Suprapubic skin (tissue), 4 donors: ENCODE measurements at places on chromosomes 13 and 19.

DNA sequence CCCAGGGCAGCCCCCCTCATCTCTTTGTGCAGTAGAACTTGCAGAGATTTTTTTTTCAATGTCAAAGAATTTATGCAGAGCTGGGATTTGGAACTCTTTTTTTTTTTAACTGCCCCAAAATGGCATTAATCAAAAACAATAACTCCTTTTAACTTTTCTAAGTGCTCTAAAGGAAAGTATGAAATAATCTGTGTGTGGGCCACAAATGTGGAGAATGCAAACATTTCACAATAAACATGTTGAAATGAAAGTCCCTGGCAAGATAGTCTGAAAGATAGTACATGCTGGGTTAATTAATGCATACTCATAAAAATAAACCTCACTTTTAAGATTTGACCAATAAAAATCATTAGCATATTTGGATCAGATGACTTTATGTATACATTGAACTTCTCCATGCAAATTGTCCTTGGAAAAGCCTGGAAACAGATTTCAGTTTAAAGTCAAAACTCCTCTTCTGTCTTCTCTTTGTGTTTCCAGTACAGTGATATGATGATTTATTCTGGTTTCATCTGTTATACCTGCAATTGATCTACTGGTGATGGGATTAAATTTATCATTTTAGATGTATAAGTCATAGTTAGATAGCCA is 30.5 kb upstream of the ZNF536 start:
- DNase-seq: no peak

- DNase-seq: no peak
These were observed 149.7 kb upstream of the SERP2 start for GRCh38 chr13:44223770-44224444.

DNA sequence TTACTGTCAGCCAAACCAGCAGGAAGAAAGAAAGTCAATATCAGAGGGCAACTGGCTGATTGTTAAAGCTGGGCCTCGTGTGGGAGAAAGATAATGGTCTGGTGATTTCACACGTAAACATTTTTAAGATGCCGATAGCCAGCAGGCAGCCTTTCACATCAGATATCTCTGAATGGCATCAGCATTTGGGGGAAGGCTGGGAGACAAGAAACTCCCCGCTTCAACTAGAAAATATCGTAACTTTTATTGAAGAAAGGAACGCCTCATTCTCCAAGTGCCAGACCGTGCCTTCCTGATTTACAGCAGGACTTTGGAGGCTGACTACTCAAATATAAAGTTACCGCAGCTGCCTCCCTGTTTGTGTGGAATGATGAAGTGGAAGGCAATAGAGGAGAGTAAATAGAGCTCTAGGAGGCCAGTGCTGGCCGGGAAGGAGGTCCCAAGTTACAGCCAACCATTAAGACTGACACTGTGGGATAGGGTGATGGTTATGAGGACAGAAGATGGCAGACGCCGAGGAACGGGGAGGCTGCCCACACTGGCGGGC is 284.3 kb upstream of the MAB21L1 start:
- no peak for DNase-seq

- DNase-seq: no peak
These were observed 73.0 kb downstream of the NALCN start for GRCh38 chr13:101343128-101343787.

GRCh38 chr19:49127674-49128544 is 8.6 kb downstream of the PPFIA3 start:
- peak; percentile 97 for DNase-seq

- DNase-seq: no peak
These were observed 10.3 kb downstream of the NEK5 start for GRCh38 chr13:52118595-52118994.

DNA sequence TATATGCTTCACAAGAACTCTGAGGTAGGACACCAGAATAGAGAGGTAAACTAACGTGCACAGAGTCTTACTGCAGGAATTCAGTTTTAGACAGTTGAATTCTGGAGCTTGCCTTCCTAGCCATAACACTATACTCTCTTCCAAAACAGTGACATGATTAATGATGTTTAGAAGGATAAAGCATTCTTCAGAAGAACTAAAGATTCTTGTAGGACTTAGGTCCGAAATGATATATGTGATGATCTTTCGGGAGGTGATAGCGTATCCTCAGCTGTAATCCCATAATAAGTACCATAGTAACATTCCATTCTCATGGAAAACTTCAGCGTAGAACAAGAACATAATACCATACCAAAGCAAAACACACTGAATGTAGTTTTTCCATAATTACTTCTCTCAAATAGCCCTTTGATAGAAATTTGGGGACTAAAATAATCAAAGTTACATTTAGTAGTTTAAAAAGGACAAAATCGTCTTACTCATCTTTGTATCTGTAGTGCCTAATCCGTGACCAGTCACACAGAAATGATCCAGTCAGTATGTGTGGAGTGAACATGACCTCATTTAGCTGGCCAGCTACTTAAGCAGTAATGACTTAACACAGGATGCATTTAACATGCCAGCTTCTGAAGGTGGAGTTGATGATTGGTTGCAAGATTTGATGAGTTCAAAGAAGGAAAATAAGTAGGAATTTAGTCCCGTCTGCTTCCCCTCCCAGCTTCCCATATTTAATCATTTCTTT is 38.4 kb downstream of the PIBF1 start:
- no peak for DNase-seq

DNA sequence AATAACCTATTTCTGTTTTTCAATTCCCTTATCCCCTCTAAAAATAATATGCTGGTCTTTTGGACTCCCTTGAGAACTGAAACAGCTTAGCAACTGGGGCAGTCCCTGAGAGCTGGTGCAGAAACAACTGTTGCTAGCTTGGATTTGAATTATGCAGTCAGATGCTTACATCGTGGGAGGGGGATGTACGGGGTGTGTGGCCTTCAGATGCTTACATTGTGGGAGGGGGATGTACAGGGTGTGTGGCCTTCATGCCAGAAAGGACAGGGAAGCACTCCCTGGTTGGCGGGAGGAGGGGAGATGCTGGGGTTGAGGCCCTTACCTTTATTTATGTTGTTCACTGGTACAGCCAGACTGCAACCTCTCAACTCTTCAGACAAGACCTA is 25.6 kb downstream of the LRCH1 start:
- no peak for DNase-seq

GRCh38 chr13:74555276-74555625 is 421.0 kb upstream of the KLF12 start:
- DNase-seq: no peak

- DNase-seq: no peak
These were observed 121.7 kb downstream of the NHLRC3 start for GRCh38 chr13:39159846-39160370.

DNA sequence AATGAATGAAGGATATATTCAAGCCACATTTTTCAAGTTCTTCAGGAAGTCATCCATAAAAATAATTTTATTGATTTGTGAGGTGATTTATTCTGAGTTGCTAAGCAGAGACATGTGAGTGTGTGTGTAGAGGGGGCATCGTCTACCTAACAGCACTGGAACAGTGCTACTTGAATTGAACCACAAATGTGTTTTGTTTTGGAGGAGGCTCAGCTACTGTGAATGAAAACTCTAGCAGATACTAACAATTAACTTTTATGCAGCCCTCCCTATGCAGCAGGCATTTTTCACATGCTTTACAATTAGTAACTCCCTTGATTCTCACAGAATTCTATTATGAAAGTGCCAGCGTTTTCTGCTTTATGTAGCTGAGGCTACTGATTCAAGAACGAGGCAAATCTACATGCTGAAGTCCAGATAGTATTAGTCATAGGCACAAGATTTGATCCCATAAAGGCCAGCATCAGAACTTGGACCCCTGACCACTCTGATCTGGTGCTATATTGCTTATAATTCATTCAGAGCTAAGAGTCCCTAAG is 103.7 kb downstream of the MYO16 start:
- no peak for DNase-seq

- DNase-seq: no peak
These were observed 18.0 kb downstream of the SUCLA2 start for GRCh38 chr13:47983070-47983469.

GRCh38 chr13:45817833-45818232 is 33.7 kb downstream of the SIAH3 start:
- no peak for DNase-seq

DNA sequence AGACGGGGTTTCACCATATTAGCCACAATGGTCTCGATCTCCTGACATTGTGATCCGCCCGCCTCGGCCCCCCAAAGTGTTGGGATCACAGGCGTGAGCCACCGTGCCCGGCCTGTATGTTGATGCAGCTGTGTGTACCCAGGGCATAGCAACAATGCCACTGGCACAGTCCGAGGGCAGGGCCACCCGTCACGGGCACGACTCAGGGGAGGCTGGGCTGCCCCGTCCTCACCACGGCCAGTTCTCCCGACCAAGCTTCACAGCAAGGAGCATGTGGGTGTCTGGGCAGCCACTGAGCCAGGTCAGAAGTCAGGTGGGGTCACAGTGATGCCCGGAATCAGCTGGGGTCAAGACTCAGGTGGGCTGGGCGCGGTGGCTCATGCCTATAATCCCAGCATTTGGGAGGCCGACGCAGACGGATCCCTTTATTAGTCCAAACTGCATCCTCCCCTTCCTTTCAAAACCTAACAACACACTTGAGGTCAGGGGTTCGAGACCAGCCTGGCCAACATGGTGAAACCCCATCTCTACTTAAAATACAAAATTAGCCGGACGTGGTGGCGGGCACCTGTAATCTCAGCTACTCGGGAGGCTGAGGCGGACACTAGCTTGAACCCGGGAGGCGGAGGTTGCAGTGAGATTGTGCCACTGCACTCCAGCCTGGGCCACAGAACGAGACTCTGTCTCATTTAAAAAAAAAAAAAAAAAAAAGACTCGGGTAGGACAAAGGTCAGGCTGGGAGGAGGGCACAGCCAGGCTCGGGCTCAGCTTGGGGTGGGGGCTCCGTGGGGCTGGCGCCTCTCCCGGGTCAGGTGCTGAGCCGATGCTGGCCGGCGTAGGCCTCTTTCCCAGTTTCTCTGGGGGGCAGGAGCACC is 1.2 kb upstream of the CDC34 start:
- DNase-seq: no peak

DNA sequence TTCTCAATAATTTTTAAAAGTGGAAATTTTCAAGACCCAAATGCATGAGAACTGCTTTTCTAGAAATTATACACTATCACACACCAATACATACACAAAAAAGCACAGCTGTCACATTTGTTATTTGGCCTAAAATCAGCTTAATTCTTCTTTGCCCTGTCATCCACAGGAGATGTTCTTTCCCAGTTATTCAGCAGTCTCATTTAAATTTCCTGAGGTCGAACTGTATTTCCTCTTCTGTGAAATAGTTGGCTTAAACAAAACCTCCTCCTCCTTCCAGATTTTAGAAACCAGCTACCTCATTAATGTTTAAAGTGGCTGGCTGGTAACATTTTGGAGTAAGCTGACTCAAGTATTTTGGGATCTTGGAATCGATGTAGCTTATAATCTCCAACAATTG is 39.1 kb downstream of the SMAD9 start:
- DNase-seq: no peak

DNA sequence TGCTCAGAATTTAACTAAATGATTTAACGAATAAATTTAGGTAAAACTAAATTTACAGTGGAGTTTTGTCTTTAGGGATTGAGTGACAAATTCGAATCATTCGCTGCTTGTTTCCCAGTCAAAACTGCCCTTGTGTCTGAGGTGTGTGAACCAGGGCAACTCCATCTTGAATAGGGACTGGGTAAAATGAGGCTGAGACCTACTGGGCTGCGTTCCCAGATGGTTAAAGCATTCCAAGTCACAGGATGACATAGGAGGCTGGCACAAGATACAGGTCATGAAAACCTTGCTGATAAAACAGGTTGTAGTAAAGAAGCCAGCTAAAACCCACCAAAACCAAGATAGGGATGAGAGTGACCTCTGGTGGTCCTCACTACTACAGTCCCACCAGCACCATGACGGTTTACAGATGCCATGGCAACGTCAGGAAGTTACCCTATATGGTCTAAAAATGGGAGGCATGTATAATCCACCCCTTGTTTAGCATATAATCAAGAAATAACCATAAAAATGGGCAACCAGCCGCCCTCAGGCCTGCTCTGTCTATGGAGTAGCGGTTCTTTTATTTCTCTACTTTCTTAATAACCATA is 10.2 kb upstream of the ANKRD10 start:
- no peak for DNase-seq

DNA sequence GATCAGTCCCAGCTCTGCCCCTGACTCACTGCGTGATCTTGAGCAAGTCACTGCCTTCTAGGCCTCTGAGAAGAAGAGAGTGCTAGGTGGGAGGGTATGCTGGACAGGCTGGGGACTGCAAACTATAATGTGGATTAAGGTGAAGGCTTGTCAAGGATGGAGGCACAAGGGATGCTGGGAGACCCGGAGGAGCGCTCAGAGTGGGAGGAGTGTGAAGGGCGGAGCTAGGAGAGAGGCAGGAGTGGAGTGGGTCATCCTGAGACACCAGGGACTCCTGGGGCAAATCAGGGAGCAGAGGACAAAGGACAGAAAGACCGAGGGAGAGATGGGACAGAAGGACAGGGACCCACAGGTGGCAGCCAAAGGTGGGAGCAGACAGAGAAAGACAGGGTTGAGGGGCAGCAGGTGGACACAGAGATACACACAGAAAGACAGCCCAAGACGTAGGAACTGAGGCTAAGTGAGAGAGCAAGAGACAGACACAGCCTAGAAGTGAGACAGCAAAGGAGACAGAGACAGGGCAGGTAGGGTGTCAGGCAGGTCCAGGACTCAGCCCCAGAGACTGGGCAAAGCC is 2.6 kb downstream of the GRIK5 start:
- DNase-seq: no peak

GRCh38 chr19:32576790-32577189 is 4.2 kb upstream of the PDCD5 start:
- DNase-seq: no peak

DNA sequence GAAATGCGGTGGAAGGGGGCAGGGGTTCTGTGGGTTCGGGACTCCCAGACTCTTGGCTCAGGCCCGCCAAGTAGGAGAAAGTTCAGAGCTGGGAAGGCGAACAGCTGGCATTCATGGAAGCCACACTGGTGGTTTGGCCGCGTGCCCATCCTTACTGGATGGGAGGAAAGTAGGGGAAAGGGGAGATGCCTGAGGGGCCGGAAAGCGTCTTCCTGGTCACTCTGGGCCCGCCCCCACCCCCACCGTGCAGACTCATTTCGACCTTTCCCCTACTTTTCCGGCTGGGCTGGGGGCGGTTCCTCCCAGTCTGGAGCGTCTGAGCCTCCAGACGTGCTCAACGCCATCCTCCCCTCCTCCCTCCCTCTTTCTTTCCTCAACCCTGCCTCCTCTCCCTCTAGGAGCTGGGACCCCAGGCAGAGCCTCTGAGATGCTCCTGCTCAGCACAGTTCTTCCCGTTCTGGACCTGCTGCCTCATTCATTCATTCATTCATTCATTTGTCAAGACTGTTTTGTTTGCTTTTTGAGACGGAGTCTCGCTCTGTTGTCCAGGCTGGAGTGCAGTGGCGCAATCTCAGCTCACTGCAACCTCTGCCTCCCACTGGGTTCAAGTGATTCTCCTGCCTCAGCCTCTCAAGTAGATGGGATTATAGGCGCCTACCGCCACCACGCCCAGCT is 3.5 kb downstream of the ANGPTL4 start:
- DNase-seq: peak; percentile 94

- peak; percentile 89 for DNase-seq
These were observed 290.8 kb downstream of the FOXO1 start for GRCh38 chr13:40375489-40376171.

GRCh38 chr13:94664889-94665288 is 47.5 kb downstream of the SOX21 start:
- no peak for DNase-seq
